GM19239 (cell line): ENCODE measurements at places on chromosomes 11 and 22.

DNA sequence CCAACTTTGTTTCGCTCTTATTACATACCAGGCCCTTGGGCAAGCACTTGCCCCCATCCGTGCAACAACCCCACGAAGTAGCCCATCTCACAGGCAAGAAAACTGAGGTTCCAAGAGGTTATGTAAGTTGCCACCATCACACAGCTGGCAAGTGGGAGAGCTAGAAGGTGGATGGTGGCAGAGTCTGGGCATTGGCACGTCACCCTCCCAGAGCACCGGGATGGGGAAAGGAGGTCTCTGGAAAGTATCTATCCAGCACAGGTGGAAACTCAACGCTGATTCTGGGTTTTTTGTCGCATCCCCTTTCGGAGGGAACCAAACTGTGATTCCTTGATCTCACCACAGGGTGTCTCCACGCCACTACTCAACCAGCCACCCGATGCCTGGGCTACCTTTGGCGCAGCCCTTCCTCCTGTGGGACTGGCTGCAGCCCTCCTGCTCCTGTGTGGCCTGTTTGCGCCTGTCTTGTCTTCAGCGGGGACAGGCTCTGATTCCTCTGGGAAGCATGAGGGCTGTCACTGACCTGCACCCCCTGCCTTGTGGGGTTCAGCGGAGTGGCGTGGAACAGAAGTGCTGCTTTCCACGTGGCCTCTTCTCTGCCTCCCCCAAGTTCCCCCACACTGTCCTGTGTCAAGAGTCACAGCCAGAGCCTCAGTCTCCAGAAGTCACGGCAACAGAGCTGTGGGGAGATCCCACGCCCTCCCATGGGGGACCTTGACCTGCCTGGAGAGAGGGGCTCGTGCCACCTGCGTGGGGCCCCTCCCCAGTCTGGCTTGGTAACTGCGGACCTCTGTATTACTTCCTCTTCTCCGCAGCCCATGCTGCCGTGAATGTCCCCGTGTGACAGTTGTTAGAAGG is 34.4 kb upstream of the TRIM29 start:
- peak; percentile 61 for DNase-seq

DNA sequence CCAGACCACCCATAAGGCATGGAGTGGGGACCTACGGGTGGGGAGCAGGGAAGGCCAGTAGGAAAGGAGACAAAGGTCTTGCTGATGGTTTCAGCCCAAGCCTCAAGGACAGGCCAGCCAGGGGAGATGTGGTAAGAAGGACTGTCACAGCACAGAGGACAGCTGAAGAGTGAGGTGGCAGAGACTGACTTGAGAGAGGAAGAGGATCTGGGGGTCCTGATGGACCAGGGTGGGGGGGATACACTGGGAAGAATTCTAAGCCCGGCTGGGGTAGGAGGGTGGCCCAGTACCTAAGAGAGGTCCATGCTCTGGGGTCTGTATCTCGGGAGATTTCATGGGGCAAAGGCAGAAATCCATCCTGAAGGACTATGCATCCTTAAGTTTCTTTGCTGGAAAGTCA is 66.1 kb upstream of the THY1 start:
- DNase-seq: no peak

DNA sequence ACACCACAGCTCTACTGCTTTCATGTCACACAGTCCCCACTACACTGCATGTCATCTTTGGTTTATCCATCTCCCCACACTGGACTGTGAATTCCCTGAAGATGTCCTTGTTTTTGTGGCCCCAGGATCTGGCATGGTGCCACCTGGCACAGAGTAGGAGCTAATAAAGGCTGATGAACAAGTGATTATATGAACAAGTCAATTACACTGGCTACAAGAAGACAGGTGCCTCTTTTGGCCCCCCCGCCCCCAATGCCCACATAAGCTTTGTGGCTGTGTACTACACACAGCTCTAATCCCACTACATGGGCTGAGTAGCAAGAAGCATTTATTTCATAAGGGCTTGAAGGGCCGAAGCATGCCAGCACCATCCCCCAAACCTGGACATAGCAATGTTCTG is 24.7 kb downstream of the PLEKHA7 start:
- DNase-seq: no peak

DNA sequence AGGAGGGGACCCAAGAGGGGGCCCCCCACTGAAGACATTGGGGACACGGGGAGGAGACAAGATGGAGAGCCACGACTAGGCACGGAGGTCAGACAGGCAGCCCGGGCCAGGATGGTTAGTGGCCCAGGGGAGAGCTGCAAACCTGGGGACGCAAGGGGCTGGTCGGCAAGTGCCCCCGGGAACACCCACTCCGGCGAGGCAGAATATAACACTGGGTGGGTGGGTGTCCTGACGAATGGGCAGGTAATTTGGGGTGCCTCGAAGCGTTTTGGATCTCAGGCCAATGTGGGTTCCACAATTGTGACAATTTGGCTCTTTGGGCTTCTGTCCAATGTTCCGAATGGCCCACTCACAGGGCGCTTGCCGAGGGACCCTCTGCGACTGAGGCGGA is 9.9 kb downstream of the IGF2 start:
- no peak for DNase-seq

GRCh38 chr11:83069441-83070043 is 2.2 kb downstream of the RAB30 start:
- DNase-seq: no peak

DNA sequence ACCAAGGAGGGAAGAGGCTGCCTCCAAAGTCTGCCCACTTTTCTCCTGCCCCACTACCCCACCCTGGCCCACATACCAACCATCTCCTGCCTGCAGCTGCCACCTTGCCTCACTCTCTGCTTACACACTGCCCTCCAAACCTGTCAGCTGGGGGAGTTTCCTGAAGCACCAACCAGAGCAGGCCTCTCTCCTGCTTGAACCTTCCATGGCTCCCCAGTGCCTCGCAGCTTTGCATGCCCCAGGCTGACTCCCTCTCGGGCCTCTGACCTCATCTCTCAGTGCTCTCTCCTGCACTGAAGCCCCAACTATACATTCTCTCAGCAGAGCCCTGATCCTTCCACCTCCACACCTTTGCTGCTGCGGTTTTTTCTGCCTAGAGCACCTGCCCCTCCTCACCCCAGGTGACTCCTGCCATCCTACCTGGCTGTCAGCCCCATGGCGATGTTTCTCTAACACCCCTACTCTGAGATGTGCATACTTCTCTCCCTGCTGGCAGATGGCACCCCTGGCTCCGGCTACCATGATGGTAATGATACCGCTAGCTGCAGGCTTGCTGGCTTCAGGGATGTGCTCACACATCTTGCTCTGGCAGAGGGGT is 43.5 kb downstream of the MN1 start:
- no peak for DNase-seq

DNA sequence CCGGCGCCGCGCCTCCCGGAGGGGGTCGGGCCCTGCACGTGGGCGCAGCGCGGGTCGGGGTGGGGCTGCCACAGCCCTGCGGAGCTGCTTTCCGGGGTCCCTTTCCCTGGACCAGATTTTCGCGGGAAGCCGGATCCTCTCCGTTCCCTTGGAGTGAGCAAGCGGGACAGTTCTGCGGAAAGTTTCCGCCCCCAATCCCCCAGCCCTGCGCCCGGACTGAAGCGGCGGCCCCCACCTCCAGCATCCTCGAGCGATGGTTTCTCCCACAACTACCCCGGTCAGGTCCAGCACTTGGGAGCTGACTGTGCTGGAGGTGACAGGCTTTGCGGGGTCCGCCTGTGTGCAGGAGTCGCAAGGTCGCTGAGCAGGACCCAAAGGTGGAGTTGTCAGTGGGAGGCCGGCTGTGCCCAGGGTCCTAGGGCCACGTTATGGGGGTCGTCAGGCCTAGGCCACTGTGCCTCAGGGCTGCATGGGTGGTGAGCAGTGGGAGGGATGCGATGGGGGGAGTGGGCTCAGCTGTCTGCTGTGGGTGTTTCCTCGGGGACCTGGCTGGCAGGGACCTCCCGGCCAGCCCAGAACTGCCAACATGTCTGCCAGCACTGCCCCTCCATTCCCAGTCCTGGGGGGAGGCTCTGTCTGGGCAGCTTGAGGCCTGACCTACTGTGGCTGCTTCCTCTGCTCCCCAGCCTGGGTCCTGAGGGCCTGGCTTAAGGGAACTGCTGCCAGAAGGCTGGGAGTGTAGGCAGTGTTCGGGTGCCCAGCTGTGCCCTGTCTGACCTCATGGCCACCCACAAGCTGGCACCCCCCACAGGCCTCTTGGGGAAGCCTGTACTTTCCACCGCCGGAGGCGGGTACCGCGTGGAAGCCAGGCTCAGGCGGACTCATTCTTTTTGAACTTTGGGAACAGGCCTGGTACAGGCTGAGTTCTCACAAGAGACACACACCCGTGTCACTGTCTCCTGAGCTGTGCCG is 726 bp downstream of the ST3GAL4 start:
- peak; percentile 47 for DNase-seq

DNA sequence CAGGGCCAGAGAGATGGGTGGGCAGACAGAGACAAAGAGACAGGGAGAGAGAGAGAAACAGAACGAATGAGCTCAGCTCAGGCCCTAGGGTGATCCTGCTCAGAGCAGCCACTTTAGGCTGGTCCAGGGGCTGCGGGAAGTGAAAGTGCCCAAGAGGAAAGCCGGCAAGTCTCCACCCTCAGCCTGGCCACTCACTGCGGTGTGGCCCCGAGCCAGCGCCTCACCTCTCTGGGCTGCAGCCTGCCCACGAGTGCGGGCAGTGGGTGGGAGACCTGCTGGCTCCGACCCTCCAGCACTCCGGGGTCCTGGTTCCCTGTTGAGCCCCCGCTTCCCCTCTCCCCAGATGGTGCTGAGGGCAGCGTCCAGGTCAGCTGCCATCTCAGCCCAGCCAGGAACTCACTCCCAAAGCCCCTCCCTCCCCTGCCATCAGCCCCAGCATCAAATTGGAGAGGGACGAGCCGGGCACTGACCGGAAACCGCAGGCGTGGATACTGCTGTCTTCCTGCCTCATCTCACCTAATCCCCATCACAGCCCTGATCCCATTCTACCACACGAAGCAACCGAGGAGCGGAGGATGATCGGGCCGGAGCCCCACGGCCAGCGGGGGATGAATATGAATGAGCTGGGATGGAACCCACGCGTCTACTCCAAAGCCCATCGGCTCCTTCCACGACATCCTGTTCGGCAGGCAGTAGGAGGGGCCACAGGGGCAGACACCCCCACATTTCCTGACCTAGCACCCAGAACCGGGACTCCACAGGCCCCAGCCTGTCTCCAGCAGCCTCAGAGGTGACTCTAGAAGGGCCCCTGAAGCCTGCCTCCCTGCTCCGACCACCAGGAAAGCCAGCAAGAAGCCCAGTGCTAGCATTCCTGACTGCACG is 16.9 kb downstream of the ELFN2 start:
- no peak for DNase-seq

DNA sequence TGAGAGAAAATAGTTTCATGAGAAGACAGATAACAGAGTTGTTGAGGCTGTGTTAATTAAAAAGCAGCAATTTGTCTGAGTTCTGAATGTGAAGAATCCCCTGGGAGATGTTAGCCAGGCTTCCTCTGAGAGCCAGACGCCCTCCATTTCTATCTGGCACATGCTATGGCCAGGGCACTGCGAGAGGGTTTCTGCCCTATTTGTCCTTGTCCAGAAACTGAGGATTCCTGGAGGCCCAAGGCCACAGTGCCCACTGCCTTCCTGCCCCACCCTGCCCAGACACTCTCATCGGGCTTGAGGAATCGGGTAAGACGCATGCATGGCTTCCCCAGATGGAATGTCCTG is 484.6 kb downstream of the OPCML start:
- no peak for DNase-seq

- DNase-seq: no peak
These were observed 115.7 kb upstream of the NNMT start for GRCh38 chr11:114180301-114181055.

DNA sequence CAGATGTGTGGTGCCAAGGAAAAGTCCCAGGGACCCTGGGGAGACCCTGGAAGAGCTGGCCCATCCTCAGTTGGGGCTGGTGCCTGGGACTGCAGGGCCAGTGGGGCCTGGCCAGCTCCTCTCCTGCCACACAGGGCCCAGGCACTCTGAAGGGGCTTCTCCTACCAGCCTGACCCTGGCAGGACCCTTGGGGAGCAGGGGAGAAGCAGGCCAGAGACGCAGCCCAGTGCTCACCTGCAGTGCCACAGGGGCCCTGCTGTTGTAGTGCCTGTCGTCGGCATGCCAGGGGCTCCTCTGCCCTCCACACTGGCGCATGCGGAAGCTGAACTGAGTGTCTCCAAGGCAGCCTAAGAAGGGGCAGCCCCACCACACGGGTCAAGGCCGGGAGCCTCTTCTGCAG is 9.1 kb downstream of the DENND6B start:
- no peak for DNase-seq

DNA sequence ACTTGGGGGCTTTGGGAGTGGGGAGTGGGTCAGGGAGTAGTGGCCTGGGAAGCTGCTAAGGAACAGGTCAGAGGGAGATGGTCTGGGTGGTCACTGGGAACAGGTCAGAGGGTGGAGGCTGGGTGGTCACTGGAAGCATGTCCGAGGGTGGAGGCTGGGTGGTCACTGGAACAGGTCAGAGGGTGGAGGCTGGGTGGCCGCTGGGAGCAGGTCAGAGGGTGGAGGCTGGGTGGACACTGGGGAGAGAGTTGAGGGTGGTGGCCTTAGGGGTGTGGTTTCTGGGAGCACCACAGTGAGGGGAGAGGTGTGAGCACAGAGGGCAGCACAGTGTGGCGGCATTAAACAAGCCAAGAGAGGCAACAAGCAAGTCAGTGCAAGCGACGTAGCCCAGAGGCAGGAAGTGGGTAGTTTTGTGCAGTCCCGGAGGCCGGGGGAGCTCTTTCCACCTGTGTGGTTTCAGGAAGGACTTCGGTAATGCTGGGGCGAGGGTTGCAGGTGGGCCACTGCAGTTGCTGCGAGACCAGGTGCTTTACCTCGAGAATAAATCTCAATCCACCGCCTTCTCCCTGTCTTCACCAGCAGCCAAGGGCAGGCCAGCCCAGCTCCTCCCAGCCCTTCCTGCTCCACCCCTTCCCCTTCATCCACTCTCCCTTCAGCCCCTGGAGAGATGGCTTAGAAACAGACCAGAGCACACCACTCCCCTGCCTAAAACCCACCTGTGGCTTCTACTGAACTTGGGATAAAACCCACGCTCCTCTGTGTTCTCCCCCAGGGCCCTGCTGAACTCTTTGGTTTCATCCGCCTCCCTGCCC is 3.2 kb upstream of the CACNA1I start:
- DNase-seq: no peak

DNA sequence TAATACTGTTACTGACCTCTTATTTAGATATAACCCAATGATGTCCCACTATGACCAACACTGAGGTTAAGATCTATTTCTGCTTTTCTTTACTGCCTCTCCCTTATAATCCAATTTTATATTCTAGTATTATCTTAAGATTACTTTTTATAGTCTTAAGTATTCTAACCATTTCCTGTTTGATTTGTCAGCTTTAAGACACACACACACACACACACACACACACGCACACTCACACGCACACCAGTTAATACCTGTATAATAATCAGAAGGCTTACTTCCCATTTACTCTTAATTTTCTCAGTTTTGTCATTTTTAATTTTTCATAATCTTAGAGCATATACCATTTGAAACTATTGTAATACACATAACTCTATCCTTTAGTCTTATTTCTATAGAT is 226.0 kb upstream of the C11orf87 start:
- no peak for DNase-seq

- no peak for DNase-seq
These were observed 11.1 kb upstream of the PAMR1 start for GRCh38 chr11:35536470-35536869.

GRCh38 chr11:11876458-11876857 is 34.7 kb downstream of the USP47 start:
- DNase-seq: no peak

GRCh38 chr22:39356464-39356863 is 6.7 kb downstream of the SYNGR1 start:
- DNase-seq: no peak

- DNase-seq: no peak
These were observed 8.9 kb downstream of the TAF1D start for GRCh38 chr11:93732237-93732892.

GRCh38 chr11:115047631-115048030 is 369.3 kb downstream of the NXPE2 start:
- no peak for DNase-seq
